ENCODE measurements at places on chromosomes 7 and 10.

DNA sequence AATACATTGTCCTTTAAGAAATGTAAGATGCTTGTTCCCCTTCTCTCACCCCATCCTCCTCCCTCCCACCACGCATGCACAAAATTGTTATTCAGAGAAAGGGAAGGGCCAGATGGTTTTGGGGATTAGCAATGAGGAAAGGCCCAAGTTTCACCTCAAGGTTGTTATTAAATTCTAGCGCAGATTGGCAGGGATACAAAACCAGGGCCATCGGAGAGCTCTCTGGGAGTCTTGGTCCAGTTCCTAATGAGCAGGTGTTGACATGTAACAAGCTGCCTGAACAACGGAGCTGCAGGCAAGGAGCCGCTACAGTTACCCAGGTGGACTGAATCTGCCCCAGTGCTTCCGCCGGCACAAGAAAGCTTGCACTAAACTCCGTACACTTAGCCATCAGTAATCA, 9.7 kb upstream of the ANK3 start:
- DNase-seq: no peak

- no peak for DNase-seq
Observed at GRCh38 chr7:69110450-69111050, 487.7 kb upstream of the AUTS2 start.

DNA sequence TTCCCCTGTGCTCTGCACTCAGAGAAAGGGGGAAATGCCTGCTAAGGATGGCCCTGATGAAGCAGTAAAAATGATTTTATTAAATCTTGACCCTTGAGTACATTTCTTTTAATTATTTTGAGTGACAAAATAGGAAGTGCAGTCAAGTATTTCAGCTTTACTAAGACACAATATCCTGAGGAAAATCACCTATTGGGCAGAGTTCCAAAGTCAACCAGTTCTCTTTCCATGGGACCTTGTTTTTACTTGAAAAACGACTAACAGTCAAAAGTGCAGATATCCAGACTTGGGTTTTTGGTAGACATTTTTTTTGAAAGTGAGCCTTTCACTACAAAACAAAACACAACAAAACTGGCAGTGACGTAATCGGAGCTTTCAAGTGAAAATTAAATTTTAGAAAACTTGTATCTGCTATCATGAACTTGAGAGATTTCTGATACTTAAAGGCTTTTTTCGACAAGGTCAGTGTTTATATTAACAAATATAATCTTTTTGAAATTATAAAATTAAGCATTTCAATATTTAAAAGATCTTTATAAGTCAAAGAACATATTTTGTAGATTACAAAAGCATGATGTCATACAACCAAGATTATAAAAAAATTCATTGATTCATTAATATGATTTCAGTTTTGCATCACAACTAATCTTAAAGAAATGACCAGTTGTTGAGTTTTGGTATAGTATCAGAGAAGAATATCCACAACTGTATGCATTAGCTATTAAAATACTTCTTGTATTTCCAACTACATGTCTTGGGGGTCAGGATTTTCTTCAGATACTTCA, 513.8 kb upstream of the AKR1E2 start:
- no peak for DNase-seq

DNA sequence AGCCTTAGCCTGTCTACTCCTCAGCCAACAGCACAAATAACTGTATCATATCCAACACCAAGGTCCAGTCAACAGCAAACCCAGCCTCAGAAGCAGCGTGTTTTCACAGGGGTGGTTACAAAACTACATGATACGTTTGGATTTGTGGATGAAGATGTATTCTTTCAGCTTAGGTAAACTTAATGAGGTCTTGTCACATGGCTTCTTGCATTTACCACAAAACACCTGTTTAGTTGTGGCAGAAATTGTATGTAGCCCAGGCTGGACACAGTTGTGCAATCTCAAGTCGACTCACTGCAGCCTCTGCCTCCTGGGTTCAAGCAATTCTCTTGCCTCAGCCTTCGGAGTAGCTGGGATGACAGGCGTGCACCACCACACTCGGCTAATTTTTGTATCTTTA, 21.4 kb downstream of the CCAR1 start:
- no peak for DNase-seq

DNA sequence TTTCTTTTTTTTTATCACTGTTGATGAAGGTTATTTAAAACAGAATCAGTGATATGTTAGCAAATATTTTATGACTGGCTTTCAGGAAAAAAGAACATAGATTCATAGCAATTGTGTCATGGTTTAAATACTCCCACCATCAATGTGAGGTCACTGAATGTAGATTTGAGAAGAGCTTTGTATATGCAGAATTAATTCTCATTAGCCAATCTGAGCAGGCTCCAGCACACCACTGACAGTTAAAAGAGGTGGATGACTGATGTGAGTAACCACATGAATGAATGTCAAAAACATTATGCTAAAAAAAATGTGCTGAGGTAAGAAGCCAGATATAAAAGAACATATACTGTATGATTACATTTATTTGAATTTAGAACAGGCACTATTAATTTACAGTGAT, 174.8 kb upstream of the KAT6B start:
- DNase-seq: no peak

DNA sequence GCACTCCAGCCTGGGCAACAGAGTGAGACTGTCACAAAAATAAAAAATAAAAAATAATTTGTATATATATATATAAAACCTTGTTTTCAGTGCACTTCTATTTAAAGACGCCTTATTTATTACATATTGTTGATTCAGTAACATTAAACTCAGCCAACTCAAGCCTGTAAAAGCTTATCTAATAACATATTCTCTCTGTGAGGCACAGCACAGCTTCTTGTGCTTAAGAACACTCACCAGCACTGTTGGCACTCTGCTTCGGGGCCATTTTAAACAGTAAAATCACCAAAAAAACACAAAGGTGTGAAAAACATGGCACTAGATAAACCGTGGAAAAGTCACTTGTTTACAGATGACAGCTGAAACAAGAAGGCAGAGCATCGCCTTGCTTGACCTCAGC, 89.0 kb upstream of the C10orf90 start:
- DNase-seq: no peak

- DNase-seq: no peak
Observed at GRCh38 chr10:17214971-17215781, 12.9 kb upstream of the VIM start.

GRCh38 chr7:122652876-122653275, 46.0 kb downstream of the RNF133 start:
- no peak for DNase-seq

GRCh38 chr7:101628522-101628921, 574 bp downstream of the MYL10 start:
- DNase-seq: no peak

- no peak for DNase-seq
Observed at GRCh38 chr7:135197906-135198655, 13.2 kb downstream of the WDR91 start.

- no peak for DNase-seq
Observed at GRCh38 chr7:131657881-131658280, 101.5 kb upstream of the PODXL start.

DNA sequence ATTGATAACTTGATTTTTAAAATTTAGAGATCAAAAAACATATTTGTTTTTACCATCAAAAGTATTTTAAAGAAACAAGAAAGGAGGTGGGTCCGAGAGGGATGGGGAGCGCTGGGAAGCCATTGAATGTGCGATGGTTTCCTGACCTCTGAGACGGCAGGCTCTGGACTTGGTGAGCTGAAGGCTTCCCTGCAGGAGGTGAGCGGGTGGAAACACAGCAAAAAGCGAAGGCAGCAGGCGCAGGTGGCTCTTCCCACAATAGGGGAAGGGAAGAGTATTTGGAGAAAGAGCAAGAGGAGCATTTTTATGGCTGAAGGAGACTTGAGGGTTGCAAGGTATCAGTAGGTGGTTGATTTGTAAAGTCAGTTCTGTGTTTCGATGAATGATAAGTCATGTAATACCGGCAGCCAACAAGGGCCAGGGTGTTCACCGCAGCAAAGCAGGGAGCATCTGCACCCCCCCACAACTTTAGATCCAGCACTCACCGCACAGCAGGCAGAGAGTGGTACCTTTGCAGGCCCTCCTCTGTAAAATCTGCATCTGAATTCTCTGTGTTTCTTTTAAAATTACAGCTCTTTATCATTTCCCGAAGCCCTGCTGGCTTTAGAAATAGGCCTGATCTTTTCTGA, 10.5 kb downstream of the C10orf53 start:
- DNase-seq: no peak

DNA sequence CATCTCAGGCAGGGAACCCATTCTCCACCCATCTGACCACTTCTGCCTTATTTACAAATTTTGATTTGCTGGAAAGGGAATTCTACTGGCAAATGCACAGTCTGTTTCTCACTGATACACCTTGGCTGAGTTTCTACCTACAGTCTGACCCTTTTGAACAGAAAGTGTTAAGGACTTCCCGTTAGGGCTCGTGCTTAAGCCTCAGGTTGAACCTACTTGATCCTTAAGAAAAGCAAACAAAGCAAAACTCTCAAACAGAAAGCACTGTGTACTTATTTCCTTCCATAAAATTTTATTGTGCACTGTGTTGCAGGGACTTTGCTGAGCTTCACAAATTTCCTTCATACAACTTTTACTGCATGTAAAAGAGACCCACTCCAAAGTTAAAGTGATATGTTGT, 367.8 kb downstream of the NRG3 start:
- no peak for DNase-seq

- DNase-seq: peak; percentile 70
Observed at GRCh38 chr10:132332433-132332754, 401 bp downstream of the LRRC27 start.

- DNase-seq: no peak
Observed at GRCh38 chr10:64159910-64160872, 639.0 kb downstream of the REEP3 start.

DNA sequence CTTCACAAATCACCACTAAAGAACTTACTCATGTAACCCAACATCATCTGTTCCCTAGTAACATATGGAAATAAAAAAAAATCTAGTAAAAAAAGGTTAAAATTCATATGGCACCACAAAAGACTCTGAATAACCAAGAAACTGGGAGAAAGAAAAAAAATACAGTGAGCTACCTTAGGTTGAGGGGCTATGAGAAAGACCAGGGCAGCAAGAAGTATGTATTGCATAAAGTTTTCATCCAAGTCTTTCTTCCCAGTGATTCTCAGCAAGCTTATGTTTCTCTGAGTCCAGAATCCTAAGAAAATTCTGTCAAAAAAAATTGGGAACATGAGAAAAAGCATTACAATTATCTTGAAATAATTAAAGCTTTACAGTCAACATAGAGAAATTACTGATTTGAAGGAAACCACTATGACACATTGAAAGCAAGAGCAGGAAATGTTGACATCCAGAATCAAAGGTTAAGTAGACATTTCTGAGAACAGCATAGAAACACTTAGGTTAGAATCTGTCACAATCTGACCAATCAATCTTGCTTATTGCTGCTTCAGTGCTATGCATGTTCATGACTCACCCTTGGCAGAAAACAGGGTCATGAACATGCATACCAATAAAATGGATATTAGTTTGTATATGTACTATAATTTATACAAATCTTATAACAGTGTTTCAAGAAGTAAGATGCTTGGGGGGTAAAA, 494.0 kb upstream of the POT1 start:
- no peak for DNase-seq

GRCh38 chr7:9026121-9026520, 592.7 kb downstream of the NXPH1 start:
- no peak for DNase-seq

DNA sequence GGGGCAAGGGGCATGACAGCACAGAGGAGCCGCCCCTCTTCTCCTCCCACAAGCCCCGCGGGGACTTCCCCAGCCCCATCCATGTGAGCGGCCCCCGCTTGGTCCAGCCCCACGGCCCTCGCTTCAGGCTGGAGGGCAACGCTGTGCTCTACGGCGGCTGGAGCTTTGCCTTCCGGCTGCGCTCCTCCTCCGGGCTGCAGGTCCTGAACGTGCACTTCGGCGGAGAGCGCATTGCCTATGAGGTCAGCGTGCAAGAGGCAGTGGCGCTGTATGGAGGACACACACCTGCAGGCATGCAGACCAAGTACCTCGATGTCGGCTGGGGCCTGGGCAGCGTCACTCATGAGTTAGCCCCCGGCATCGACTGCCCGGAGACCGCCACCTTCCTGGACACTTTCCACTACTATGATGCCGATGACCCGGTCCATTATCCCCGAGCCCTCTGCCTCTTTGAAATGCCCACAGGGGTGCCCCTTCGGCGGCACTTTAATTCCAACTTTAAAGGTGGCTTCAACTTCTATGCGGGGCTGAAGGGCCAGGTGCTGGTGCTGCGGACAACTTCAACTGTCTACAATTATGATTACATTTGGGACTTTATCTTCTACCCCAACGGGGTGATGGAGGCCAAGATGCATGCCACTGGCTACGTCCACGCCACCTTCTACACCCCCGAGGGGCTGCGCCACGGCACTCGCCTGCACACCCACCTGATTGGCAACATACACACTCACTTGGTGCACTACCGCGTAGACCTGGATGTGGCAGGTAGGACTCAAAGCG, 5.1 kb downstream of the AOC1 start:
- DNase-seq: no peak

DNA sequence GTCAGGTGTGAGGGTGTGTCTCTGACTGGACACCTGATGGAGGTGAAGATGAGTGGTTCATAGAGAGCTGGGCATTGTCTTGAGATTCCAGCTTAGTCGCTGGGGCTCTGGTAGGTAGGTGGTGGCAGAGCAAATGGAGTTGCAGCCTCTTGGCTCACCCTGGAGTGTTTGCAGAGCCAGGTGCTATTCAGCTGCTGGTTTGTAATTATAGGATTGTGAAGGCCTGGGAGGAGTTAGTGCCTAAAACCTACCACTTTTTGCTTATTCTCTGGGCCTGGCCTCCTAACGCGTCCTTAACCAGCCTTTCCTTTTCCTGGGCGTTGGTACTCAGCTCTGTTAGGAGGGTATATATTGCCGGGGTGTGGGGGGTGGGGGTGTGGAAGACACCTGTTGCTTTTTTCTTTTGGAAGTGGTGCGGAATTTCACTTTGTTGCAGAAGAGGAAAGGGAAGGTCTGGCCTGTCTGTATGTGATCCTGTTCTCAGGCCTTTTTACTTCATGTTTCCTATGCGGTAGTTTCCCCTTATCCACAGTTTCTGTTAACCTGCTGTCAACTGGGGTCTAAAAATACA, 3.2 kb downstream of the PPRC1 start:
- DNase-seq: no peak

DNA sequence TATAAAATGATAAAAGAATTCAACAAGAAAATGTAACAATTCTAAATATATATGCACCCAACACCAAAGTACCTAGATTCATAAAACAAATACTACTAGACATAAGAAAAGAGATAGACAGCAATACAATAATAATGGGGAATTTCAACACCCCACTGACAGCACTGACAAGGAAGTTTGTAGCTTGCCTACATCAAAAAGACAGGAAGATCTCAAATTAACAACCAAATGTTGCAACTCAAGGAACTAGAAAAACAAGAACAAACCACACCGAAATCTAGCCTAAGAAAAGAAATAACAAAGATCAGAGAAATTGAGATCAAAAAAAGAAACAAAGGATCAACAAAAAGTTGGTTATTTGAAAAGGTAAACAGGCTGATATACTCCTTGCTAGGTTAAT, 36.5 kb upstream of the TNKS2 start:
- DNase-seq: no peak

GRCh38 chr10:51363415-51363814, 289.1 kb downstream of the PRKG1 start:
- no peak for DNase-seq

- DNase-seq: no peak
Observed at GRCh38 chr7:12320241-12320986, 83.3 kb downstream of the VWDE start.
